Stimulated activated CD4-positive, alpha-beta T cell treated with anti-CD3 and anti-CD28 coated beads, Interleukin-15, amount 100 ng/mL, for 1 hour (primary cell): ENCODE measurements at places on chromosomes 1 and 21.
A peak's percentile ranks its signal among the peaks of the same experiment; 100 is the strongest.

GRCh38 chr1:236681219-236681618 is 5.1 kb upstream of the ACTN2 start:
- no peak for DNase-seq

DNA sequence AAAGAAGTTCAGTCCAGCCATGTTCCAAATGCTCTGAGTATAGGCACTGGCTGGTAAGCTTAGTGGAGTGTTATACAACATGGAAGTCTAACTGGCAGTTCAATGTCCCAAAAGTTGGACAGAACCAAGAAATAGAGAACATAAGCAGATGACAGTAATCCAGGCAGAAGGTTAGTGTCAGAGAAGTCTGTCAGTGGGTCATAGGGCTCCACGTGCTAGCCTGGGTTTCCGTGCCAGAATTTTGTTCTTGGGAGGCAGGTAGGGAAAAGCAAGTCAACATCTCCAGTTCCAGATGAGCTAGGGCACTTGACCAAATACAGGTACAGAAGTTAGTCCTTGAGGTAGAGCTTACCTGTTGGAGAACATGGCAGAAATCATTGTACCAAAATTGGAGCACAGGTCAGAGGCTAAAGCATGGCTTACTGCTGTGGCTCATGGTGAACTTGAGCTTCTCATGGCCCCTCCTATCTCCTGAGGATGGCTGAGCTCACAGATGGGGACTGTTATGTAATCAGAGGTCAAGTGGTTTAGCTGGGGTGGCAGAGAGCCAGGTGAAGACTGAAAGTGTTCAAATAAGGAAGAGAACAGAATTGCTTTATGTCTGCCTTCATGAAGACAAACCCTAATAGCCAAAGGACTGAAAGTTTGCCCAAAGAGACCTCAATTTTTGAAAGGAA is 170.8 kb downstream of the NFIA start:
- DNase-seq, result no peak

GRCh38 chr1:50853325-50853724 is 106.7 kb downstream of the FAF1 start:
- DNase-seq, result no peak

- no peak for DNase-seq
Observed at GRCh38 chr21:38821248-38821647, 15.5 kb downstream of the ETS2 start.

- no peak for DNase-seq
Observed at GRCh38 chr1:230899841-230900251, 31.5 kb upstream of the C1orf198 start.

DNA sequence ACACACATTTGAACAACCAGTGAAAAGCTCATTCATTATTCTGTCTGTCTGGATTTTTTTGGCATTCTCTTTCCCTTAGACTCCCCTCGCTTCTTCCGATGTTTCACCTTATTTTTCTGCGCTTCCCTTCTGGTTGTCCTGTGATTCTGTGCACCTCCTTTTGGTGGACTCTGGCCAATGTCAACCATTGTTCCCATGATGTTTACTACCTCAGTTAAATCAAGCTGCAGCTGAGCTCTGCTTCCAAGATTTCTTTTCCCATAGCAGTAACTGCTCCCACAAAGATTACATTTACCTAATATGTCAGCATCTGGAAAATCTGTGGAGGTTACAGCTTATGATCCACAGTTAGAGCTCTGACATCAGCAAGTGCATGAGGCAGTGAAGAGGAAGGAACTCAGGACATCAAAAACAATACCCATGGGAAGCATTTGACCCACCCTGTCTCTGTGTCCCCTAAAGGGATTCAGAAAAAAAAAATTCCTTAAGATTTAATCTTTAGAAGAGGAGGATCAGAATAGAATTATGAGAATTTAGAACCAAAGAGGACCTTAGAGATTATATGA is 69.9 kb upstream of the ADAMTS5 start:
- no peak for DNase-seq

DNA sequence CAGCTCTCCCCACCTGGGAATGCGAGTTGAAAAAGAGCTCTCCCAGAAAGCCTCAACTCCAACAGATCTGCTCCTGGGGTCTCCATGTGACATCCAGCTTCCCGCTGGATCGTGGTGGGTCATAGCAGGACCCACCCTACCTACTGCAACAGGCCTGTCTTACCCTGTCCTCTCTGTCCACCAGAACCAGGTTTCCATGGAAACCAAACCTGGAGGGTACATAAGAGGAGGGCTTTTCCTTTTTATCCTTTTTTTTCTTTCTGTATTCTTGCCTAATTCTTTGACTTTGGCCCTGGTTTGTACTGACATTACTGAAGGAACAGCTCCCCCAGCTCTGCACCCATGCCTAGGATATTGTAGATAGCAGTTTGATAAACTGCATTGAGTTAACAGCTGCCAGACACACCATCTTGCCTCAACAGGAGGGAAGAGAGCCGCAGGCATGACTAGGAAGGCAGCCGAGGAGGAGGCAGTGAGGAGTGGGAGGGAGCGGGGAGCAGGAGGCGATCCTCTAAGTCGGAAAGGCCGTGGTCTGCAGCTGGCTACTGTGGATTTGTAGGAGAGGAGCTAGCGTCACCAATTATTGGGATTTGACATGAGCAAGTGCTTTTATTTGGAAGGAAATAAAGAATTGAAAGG is 9.7 kb upstream of the FMOD start:
- DNase-seq, result no peak

- DNase-seq, result no peak
Observed at GRCh38 chr1:243657793-243658192, 192.2 kb downstream of the AKT3 start.

DNA sequence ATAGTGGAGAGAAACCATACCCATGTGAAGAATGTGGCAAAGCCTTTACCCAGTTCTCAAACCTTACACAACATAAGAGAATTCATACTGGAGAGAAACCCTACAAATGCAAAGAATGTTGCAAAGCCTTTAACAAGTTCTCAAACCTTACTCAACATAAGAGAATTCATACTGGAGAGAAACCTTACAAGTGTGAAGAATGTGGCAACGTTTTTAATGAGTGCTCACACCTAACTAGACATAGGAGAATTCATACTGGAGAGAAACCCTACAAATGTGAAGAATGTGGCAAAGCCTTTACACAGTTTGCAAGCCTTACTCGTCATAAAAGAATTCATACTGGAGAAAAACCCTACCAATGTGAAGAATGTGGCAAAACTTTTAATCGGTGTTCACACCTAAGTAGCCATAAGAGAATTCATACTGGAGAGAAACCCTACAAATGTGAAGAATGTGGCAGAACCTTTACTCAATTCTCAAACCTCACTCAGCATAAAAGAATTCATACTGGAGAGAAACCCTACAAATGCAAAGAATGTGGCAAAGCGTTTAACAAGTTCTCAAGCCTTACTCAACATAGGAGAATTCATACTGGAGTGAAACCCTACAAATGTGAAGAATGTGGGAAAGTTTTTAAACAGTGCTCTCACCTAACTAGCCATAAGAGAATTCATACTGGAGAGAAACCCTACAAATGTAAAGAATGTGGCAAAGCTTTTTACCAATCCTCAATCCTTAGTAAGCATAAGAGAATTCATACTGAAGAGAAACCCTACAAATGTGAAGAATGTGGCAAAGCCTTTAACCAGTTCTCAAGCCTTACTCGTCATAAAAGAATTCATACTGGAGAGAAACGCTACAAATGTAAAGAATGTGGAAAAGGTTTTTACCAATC is 80.0 kb downstream of the JMJD4 start:
- DNase-seq, result no peak

DNA sequence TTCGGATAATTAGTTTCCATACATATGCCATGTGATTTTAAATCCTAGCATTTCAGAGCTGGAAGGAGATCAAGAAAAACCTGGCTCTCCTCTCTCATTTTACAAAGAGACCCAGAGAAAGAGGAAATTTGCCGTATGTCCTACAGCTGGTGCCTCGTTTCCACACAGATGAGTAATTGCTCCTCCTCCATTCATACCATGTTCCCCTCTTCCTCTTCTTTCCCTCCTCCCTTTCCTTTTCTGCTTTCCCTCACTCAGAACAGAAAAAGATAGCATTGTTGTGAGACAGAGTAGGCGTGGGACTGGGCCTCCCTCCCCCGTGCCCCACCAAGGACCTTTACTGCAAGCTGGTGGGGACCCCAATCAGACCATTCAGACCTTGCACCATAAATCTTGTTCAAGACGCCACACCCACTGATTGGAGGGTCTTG is 13.7 kb upstream of the SLC44A3 start:
- DNase-seq, result no peak

GRCh38 chr1:186987065-186987464 is 158.3 kb downstream of the PLA2G4A start:
- no peak for DNase-seq

DNA sequence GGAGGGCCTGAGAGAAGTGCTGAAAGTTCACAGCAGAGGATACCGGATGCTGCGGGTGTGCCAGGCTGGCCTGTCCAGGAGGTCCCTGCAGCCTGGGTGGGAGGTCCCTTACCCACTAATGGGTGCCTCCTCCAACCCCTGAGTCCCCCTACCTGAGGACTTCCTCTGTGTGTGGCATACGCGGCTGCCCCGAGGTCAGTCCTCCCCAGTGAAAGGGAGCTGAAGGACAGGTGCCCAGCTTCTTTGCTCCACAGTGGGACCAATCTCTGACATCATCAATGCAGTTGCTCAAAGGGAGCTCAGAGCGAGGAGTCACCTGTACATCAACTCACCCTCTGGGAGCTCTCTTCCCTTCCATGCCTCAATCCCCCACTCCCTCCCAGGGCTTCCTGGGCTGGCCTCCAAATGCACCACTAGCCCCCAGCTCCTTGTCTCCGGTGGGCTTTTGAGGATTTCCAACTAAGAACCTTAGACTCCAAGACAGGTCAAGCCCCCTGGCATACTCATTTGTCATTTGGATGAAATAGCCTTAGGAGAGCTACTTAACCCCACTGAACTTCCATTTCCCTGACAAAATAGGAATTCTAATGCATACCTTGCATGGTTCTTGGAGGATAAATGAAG is 53.9 kb downstream of the PDE9A start:
- no peak for DNase-seq

DNA sequence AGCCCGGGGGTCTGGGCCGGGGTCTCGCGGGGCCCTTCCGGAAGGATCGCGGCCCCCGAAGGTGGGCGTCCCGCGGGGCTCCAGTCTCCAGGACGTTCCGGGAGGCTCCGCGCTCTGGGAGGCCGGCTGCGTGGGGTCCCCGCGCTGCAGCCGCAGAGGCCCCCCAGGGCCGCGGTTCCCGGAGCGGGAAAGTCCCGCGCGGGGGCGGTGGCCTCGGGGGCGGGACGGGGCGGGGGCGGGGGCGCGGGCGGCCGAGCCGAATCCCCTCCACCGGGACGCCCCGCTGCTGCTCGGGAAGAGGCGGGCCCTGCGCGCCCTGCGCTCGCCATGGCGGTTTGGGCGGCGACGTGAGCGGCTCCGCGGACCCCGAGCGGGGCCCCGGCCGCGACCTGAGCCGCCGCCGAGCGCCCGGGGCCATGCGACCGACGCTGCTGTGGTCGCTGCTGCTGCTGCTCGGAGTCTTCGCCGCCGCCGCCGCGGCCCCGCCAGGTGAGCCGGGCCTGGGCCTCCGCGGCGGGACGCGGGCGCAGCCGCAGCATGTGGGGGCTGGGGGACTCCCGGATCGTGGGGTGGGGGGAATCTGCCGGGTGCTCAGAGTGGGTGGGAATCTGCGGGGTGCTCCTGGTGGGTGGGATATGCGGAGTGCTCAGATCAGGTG is at the start of gene IFNGR2:
IFNGR2 (plus strand) TSS at position 286 of the 658 bp plus-strand sequence; CDS start at position 417, 131 bp downstream.
- DNase-seq, result peak; percentile 33

DNA sequence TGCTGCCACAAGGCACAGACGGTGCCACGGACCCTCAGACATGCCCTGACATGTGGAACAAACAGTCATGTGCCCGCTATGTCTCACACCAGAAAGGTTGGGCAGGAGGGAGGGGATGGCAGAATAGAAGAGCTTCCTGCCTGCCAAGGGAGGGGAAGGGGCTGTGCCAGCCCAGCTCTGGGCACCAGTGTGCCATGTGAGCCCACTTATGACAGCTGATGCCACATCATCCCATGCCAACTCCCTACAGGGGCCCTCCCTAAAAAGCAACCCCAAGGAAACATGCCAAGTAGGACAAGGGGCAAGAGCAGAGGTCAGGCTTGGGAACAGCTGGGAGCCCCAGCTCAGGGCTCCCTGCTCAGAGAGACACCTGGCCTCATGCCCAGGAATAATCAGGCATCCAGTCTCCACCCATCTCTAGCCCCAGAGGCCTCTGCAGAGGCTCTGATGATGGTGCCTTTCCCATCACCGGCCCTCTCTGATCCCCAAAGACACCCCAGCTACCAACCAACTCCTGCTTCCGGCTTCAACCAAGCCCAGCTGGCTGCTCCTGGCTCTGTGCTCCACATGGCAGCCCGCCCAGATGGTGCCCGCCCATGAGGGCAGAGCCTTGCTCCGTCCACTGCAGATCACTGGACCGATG is 10.3 kb downstream of the ADGRB2 start:
- no peak for DNase-seq

GRCh38 chr1:171988243-171988885 is 147.1 kb downstream of the DNM3 start:
- no peak for DNase-seq

- no peak for DNase-seq
Observed at GRCh38 chr1:152855661-152856060, 4.1 kb upstream of the LCE7A start.

GRCh38 chr1:152718238-152718637 is 10.3 kb downstream of the LCE4A start:
- no peak for DNase-seq

- no peak for DNase-seq
Observed at GRCh38 chr1:157390651-157391050, 161.7 kb downstream of the FCRL5 start.

DNA sequence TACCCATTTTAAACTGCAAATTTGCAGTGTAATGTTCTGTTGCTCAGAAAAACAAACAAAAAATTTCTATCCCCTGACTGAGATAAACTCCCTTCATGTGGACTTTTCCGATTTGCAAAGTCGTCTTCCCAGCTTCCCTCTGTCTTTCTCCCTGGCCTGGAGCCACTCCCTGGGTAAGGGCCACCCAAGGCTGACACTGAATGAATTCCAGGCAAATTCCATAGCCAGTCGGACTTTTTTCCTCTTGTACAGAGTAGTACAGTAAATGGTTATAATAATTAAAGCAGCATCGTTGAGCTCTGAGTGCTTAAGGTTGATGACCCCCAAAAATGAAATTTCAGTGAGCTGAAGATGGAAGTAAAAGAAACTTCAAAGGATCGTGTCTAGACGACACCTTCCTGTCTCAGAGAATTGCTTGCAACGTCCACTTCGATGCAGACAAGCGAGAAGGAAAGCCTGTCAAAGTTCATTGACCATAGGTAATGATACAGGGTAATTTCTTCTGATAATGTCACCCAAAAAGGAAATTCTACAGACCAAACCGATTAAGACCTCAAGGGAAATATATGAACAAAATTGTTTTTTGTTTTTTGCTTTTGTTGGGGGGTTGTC is 33.6 kb upstream of the LHX8 start:
- no peak for DNase-seq

GRCh38 chr1:14784790-14785773 is 186.6 kb downstream of the KAZN start:
- no peak for DNase-seq
